NCI-H460 (cell line): ENCODE measurements at places on chromosomes 4 and X.
A peak's percentile ranks its signal among the peaks of the same experiment; 100 is the strongest.

GRCh38 chrX:131331152-131331551 is 42.0 kb upstream of the IGSF1 start:
- DNase-seq, result no peak

GRCh38 chr4:115781528-115782146 is 668.2 kb upstream of the NDST4 start:
- no peak for DNase-seq

DNA sequence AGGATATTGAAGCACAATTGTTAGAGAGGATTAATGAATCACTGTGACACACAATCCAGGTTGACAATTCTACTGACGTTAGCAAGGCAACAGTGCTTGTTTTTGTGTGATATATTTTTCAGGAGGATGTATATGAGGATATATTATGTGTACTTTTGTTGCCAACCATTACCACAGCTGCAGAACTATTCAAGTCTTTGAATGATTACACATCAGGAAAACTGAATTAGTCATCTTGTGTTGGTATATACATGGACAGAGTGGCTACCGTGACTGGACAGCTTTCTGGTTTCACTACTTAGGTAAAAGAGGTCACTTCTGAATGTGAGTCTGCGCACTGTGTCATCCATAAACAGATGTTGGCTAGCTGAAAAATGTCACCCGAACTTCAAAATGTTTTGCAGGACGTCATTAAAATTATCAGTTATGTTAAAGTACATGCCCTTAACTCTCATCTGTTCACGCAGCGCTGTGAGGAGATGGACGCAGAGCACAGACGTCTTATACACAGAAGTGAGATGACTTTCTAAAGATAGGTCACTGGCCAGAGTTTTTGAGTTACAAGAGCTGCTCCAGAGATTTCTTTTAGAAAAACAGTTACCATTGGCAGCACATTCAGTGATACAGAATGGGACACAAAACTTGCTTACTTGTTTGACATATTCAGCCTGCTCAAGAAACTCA is 69.0 kb downstream of the MRPL1 start:
- DNase-seq, result no peak

- no peak for DNase-seq
Observed at GRCh38 chr4:25874655-25875054, 11.9 kb upstream of the SEL1L3 start.

DNA sequence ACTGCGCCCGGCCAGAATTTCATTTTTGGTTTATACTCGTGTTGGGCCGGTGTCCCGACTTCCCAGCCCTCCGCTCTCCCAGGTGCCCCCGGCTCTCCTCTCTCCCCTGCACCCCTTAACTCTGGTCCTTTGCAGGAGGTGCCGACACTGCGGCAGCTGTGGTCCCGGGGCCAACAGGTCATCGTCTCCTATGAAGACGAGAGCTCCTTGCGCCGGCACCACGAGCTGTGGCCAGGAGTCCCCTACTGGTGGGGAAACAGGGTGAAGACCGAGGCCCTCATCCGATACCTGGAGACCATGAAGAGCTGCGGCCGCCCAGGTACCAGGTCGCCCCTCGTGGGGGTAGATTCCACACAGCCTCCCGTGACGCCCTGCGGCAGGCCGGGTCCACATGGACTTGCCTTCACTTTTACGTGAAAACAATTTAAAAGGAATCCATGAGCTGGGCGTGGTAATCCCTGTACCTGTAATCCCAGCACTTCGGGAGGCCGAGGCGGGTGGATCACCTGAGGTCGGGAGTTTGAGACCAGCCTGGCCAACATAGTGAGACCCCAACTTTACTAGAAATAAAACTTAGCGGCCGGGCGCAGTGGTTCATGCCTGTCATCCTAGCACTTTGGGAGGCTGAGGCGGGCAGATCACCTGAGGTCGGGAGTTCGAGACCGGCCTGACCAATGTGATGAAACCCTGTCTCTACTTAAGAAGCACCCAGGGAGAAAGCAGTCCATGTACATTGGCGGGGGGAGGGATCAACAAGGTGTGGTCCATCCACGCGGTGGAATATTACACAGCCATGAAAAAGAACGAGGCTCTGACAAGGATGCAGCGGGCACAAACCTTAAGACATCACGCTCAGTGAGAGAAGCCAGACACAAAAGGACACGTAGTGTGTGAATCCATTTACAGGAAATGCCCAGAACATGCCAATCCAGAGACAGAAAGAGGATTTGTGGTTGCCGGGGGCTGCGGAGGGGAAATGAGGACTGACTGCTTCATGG is 12.0 kb downstream of the PLCXD1 start:
- DNase-seq, result no peak

DNA sequence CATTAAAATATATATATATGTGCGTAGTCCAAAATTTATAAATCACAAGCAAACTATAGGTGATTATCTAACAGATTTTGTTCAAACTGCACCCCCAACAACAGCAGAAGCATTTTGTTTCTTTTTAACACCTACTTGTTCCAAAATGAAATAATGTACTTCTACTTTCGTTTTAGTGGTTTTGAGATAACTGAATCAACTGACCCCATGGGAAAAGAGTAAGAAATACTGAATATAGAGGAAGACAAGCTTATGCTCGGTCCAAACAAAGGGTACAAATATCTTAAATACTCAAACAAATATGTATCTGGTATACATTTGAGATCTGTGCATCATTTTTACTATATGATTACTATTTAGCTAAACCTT is 22.4 kb downstream of the MAP7D3 start:
- no peak for DNase-seq

DNA sequence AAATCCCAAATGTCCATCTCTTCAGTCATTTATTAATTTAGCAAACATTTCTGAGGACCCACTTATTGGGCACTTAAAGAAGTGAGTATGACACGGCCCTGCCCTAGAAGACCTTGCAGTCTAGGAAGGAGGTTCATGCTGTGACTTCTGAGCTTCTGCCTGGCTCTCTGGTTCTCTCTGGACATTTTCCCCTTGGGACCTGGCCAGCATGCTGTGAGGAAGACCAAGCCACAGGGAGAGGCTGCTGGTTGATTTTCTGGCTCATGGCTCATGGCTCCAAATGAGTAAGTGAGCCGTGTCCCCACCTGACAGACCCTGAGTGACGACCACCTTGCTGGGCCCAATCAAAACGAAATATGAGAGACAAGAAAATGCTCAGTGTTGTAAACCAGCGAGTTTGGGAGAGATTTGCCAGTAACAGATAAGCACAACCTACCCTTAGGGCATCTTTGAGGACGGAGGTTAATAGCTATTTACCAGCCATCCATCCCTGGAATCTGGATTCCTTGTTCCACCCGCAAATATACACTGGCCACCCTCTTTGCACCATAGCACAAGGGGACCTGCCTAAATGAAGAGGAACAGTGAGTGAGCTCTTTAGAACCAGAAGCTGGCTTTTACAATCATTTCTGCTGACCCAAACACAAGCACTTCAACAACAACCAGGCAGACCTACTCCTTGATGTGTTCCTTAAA is 876 bp downstream of the MPP1 start:
- no peak for DNase-seq

DNA sequence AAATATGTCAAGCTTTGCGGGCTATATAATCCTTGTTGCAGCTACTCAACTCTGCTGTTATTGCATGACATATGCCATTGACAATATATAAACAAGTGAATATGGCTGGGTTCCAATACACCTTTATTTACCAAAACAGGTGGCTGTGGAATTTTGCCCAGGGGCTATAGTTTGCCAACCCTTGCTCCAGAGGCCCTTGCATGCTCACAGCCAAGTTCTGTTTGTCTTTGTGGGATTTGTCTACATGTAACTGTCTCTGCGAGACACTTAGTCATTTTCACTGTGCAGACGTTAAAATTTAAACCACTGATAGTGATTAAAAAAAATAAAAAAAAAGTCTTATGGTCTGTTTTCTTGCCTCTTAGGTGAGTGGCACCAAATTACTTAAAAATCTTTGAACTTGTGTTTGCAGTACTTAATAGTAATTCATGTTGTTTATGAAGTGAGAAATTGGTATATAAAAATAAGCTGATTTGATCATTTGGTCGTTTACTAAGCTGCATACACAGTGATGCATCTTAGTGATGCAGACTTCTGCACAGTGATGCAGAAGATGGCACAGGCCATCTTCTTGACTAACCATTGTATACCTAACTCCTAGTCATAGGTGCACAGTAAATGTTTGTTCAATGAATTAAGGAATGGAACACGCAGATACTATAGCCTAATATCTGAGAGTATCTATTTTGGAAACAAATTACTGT is 170.9 kb downstream of the FRMPD4 start:
- DNase-seq, result no peak

DNA sequence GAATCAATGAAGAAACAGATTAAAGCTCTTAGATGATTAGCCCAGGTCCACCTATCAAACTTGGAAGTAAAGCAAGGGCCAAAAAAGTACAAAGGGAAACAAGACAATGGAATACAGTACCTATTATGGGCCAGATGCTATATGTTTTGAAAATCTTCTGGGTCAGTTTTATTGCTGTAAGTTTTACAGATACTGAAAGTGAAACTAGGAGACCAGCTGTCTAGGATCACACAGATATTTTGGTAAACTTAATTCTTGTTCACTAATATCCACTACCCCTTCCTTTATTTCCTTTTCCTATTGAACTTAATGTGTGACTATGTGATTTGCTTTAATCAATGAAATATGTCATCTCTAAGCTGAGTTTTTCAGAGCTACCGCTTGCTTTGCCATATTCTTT is 505.4 kb upstream of the PITX2 start:
- DNase-seq, result no peak

DNA sequence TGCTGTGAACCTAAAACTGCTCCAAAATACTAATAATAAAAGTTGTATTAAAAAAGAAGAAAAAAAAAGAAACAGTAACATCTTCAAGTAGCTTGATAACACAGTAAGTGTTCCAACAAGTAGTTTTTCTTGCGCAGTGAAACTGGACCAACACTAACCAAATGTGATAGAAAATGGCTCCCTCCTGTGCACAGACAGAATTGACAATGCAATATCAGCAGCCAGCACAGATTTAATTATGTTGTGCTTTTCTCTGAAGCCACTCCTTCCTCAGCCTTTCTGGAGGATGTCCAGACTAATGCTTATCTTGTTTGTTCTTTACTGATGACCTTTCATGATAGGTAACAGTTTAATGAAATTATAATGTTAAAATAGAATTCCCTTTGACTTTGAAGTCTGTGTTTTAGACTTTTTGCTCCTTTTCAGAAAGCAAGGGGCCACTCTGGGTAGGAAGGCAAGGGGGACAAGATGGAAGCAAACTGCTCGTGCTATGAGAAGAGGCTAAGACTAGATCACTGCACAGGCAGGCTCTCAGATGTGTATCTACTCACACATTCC is 147.1 kb upstream of the RPL34 start:
- no peak for DNase-seq

DNA sequence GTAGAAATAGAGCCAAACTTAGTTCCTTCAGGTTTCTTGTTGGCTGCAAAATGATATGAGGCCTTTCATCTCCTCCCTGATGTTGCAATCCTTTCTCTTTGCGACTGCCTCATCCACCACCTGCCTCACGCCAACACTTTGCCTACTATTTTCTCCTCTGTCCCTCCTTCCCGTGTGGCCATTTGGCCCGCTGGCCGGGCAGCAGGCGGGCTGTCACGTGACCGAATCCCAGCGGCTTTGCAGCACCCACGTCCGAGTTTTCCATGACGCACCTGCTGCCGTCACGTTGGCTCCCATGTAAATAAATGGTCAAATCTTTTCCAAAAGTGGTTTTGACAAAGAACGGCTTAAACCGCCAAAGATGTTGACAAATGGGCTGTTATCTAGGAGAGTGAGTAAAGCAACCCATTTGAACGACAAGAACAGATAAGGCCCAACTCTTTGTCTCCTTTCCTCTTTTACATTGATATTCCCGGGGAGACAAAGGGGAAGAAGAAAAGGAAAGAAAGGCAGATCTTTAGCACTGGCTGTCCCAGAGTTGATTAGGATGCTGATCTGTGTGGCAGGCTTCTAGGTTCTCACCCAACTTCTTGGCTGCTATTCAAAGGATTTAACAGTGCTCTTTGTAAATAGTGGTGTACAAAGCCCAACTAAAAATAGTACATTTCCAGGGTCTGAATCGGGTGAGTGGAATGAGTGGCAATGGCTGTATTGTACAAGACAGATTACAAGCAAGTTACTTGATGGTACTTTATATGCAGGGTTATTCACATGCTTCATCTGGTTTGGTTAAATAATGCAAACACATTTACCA is 174.2 kb upstream of the JADE1 start:
- peak; percentile 92 for DNase-seq

- DNase-seq, result no peak
Observed at GRCh38 chrX:144334577-144334976, 450.7 kb downstream of the UBE2NL start.

GRCh38 chrX:30488092-30488491 is 89.5 kb downstream of the TASL start:
- DNase-seq, result peak; percentile 13

DNA sequence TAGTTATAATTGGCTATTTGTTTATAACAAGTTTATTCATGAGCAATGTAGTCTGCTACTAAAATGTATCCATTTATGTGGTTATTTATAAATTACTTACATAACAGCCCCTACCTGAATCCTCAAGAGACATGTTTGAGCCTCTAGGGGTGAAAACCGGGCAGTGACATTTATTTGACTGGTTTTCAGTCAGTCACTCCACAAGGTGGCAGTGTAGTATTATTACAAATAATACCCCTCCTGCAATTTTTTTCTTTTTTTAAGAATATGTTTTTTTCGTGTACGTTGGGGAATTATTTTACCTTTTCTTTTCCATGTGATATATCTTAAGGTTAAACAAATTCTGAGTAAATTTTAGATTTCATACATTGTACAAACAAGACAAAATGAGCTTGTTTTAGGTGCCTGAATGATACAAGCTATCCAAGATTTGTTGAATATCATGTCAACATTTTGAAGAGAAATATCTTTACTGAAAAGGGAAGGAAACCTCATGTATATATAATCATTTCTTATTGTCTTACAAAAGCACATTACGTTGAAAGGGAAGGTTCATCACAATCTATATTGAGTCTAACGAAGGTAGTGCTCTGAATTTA is 598.7 kb upstream of the TECRL start:
- DNase-seq, result peak; percentile 41

DNA sequence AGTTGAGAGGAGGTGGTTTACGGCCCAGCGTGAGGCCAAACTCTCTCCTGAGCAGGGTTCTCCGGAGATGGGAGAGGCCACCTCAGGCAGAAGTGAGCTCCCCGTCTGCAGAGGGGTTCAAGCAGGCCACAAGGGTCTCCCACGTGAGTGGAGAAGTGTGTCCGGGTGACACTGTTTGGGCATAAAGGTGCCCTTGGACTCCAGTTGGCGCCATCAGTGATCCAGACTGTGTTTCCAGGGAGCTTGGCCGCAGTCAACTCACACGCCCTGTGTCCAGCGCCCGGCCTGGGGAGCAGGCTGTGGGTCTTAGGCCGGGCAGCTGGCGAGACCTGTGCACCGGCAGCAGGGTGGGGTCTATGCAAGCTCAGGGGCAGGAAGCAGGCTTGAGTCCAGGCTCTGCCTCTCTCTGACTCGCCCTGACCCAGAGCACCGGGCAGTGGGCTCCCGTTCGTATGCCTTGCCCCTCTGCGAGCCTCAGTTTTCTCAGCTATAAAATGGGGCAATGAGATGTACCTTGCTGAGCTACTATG is 24.6 kb upstream of the HTRA3 start:
- DNase-seq, result no peak
